Esophagus muscularis mucosa (tissue), 4 donors: ENCODE measurements at places on chromosomes 2 and 18.

DNA sequence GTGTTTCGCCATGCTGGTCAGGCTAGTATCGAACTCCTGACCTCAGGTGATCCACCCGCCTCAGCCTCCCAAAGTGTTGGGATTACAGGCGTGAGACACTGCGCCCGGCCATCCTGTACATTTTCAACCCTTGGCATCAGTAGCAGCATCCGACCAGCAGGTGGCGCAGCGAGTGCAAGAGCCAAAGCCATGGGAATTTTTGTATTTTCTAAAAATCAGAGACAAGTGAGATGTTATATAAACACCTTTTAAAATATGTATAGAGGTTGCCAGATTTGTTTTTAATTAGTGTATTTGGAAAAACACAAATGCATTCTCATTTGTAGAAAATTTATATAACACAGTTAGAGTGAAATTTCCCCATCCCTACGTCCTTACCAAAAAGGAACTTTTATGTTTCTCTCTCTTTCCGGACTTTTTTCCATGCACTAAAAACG, 36.8 kb downstream of the MOGAT1 start:
- peak; percentile 94 for DNase-seq

- DNase-seq, result no peak
Observed at GRCh38 chr2:15674637-15675455, 83.2 kb downstream of the DDX1 start.

GRCh38 chr18:35707674-35708073, 126.1 kb downstream of the GALNT1 start:
- no peak for DNase-seq

DNA sequence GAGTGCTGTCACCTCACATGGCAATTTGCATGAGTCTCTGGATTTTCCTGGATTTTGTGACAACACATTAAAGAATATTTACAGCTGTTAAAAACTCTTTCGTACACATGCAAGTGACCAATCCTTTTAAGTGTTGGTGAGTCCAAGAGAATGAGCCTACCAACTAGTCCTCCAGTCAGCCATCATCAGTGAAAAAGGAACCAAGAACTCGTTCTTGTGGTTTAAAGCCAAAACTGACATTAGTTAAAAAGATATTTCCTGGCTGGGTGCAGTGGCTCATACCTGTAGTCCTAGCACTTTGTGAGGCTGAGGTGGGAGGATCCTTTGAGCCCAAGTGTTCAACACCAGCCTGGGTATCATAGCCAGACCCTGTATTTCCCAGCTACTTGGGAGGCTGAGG, 215.4 kb upstream of the ITGA4 start:
- no peak for DNase-seq

- no peak for DNase-seq
Observed at GRCh38 chr18:52484977-52485376, 145.0 kb downstream of the DCC start.

GRCh38 chr2:221518201-221518934, 53.7 kb downstream of the EPHA4 start:
- DNase-seq, result peak; percentile 47

GRCh38 chr2:190103144-190103543, 40.6 kb upstream of the MSTN start:
- no peak for DNase-seq

DNA sequence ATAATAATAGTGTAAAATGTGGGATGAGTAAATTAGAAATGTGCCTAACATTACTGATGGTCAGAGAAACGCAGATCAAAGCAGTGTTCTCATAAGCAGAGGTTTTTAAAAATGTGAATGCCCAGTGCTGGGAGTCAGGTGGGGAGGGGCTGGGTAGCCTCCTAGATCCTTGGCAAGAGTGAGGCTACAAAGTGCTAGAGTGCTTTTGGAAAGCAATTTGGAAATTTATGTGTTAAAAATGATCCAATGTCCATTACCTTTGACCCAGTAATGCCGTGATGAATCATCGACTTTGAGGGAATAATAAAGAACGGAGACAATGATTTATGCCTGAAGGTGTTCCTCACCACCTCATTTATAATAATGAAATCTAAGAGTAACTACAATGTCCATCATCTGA, 44.9 kb upstream of the TWIST2 start:
- DNase-seq, result no peak

GRCh38 chr2:2230433-2230817, 100.7 kb downstream of the MYT1L start:
- DNase-seq, result no peak

- DNase-seq, result peak; percentile 92
Observed at GRCh38 chr2:172101821-172102390, 794 bp downstream of the DLX2 start.

DNA sequence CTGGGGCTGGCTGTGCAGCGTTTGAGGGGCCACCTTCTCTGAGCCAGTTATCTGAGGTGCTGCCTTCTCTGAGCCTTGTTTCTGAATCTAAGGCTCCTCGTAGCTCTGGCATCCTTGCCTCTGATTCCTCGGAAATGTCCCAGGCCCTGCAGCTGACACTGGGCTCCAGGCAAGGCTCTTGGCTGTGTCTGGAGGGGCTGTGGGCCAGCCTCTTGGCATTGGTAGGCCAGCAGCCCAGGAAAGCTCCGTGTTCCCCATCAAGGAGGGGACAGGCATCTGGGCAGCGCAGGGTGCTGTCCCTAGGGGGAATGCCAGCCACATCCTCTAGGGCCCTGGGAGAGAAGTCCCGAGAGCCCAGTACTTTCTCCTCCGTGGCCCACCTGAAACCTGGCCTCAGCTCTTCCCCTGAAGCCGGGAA, 40.7 kb upstream of the TAF1B start:
- DNase-seq, result no peak
